ENCODE measurements at places on chromosomes 7 and 10. TPM values are rescaled to one million over a fixed set of nuclear protein-coding genes. Genes with fewer than 3 reads are reported as not detected.

The PRSS2 gene
- 14.5 TPM for total RNA-seq

The PDE1C gene
- 2.3 TPM for total RNA-seq

- DNase-seq = no peak
Observed at GRCh38 chr10:120342115-120342714, 114.8 kb upstream of the PLPP4 start.

- peak; percentile 67 for DNase-seq
Observed at GRCh38 chr10:124045801-124046355, 47.5 kb downstream of the CHST15 start.

GRCh38 chr10:129161150-129161549 is 305.9 kb upstream of the MGMT start:
- no peak for DNase-seq

DNA sequence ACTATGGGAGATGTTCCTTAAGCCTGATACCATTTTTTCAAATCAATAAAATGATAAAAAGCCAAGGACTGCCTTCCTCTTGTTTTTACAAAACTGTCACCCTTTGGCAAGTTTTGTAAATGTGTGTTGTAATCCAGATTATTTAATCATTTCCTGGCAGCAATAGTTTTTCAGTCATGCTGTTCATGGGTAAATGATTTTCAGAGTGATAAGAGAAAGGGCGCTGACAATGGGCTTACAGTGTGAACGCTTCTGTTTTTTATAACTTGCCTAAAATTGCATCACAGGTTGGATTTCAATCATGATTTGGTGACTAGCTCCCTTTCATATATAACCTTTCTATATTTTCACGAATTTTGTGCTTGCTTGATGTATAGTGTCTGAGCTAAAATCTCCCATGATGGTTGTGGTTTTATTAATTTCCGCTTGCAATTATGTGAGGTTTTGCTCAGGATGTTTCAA is 19.0 kb upstream of the DMBT1 start:
- DNase-seq = no peak

DNA sequence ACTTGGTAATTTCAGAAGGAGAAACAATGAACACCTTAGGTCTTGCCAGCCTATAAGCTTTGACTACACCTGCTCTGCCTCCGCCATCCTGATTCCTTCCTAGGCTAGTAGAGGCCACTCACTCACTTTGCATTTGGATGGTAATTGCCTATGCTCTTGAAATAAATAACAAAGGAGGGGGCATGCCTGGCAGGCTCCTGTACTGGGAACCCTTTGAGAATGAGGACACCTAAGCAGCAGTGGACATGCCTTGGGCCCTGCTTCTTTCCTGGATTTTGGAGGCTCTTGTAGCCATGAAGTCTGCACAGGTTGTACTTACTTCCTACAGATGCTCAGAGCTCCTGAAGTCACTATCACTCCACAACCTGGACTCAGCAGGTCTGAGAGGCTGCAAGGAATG is 65.8 kb downstream of the BLNK start:
- no peak for DNase-seq

GRCh38 chr7:24755541-24756407 is 1.5 kb downstream of the GSDME start:
- no peak for DNase-seq

Measured in spleen (tissue), 13 donors.